Fibroblast of upper back skin (primary cell): ENCODE measurements at places on chromosomes 6 and 20.

GRCh38 chr20:1764136-1765033 is 106.8 kb upstream of the SIRPG start:
- peak; percentile 74 for DNase-seq

GRCh38 chr6:163872335-163872734 is 457.8 kb downstream of the QKI start:
- DNase-seq, result peak; percentile 93

DNA sequence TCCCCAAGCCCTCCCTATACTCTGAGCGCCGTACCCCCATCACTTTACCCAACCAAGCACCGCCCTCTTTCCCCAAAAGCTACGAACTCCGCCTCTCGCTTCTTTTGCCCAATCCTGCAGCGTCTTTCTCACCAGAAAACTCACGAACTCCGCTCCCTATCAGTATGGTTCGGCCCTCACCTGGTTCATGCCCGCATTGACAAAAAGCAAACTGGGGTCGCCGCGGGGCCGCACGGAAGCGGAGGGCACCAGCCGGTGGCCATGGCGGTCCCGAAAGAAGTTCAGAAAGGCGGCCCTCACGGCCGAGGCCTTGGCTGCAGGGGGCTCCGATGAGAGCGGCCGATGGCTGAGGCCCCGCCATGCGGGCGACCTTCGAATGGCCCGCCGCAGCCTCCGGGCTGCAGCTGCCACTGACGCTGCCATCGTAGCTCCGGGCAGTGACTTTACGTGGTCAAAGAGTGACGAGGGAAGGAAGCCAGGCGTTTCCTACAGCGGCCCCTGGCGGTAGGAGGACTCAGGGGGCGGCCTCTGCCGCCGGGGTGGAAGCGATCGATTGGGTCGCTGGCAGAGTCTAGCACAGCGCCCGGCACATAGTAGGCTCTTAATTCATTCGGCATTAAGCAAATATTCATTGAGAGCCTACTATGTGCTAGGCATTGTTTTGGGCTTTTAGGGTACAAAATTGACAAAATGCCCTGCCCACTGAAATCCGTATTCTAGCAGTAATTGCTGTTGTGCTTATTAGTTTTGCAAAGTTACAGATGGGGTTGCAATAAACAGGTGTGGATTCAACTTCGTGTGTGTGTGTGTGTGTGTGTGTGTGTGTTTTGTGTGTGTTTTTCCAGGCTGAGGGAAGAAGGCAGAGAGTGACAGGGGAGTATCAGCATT is at the start of gene AARS2:
Gene AARS2 (minus strand): TSS at position 447 of the 888 bp plus-strand sequence. CDS start 24 bp downstream, at position 423.
- DNase-seq, result peak; percentile 82

DNA sequence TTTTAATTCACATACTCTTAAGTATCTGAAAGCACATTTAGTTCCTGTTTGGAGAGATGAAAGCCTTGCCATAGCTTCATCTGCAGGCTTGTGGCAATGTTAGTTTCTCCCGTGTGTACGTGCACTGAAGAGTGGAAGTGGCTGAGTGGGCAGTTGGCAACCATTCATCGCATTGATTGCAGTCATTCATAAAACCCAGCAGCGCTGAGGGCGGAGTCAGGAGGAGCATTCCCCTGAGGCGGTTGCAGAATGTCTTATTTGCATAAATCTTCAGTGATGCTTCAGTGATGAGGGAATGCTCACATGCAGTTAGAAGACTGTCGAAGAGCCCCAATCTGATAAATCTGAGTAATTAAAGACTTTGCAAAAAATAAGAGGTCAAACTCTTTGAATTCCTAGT is 79.1 kb downstream of the RIMS1 start:
- no peak for DNase-seq

GRCh38 chr6:56297022-56297989 is 49.9 kb upstream of the COL21A1 start:
- DNase-seq, result no peak

- DNase-seq, result peak; percentile 48
Measured at GRCh38 chr20:53154540-53154939, 182.4 kb downstream of the TSHZ2 start.
